ENCODE measurements at places on chromosomes 5 and 9.

DNA sequence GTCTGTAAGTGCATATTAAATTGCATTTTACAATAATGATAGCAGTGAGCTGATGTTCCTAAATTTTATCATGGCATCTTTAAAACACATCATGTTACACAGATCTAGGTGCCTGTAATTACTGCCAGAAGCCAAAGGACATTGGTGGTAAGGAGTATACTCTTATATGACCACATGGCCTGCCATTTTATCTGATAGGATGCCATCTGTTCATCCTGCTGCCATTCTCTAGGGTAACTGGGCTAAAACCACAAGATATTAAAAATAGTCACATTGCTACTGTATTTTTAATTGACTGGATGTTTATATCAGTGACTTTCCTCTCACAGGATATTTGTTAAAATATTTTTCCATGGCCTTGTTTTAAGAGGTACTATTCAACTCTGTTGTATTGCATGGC lies 53.1 kb downstream of the HCN1 start:
- no peak for DNase-seq

DNA sequence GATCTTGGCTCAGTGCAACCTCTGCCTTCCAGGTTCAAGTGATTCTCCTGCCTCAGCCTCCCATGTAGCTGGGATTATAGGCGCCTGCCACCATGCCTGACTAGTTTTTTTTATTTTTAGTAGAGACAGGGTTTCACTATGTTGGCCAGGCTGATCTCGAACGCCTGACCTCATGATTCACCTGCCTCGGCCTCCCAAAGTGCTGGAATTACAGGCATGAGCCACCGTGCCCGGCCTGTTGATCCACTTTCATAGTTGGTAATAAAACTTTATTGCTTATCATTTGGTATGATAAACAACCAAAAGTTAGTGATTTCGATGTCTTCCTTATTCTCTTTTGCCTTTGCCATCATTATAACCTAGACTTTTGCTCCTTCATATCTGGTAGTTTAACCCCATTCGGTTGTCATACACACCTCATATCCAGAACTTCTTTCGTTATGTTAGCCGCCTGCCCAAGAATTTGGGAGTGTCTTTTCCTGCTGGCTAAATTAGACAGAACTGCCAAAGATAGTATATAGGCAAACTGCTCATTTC lies 45.0 kb downstream of the UBE2R2 start:
- no peak for DNase-seq

DNA sequence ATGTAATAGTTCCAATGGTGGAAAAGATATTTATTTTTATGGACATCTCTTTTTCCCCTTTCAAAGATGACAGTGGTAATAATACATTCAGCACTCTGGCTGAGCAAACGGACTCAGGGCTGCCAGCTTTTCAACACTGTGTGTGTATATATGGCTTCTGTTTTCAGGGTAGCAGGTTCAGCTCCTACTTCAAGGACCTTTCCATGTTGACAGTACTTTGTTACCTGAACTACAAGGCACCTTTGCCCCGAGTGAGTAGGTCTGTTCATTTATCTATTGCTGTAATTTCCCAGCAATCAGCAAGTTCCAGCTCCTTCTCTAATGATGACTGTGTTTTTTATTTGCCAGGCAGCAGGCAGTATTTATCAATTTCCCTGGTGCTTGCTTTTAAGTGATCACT lies 387.4 kb upstream of the KIF2A start:
- DNase-seq = no peak

- DNase-seq = no peak
Measured at GRCh38 chr9:37683531-37684371, 33.0 kb downstream of the FRMPD1 start.

- DNase-seq = no peak
Measured at GRCh38 chr5:25066239-25066638, 421.5 kb upstream of the CDH10 start.

GRCh38 chr9:107309271-107309670 lies 26.2 kb downstream of the RAD23B start:
- DNase-seq = no peak

- no peak for DNase-seq
Measured at GRCh38 chr5:118565335-118565971, 422.9 kb downstream of the DTWD2 start.

- no peak for DNase-seq
Measured at GRCh38 chr9:34830068-34830467, 120.1 kb upstream of the CCL21 start.

- DNase-seq = no peak
Measured at GRCh38 chr5:123269436-123269835, 153.8 kb downstream of the CEP120 start.

DNA sequence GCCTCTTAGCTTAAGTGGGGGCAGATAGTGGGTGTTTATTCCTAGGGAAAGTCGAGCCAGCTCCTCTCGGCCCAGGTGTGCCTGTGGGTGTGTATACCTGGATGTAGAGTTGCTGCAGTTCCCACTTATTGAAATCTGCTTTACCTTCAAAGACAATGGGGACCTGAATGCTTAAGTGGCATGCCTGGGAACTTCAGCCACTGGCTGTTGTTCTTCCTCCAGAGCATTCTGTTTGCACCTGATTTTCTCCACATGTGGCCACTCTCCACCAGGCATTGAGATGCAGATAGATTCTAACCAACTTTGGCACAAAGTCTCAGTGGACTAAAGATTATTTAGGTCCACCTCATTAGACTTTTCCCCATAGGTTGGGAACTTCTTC lies 186.8 kb downstream of the ZNF462 start:
- no peak for DNase-seq

GRCh38 chr5:191949-192690 lies 825 bp downstream of the LRRC14B start:
- no peak for DNase-seq

GRCh38 chr9:18422296-18423036 lies 51.5 kb upstream of the ADAMTSL1 start:
- DNase-seq = no peak

DNA sequence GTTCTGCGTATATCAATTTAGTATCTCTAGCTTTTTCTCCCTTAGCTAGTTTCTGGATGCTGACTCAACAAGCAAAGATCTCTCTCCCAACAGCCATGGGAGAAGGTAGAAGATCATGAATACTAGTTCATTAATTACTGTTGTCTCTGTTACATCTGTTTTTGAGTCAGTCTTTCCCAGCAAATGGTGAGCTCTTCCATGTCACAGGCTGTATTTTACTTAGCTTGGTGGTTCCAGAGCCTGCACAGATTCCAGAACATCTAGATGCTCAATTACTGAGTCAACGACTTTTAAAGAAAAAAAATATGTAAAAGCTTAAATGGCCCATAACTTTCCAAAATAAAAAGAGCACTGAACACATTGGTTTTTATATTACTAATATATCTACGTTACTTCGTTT lies 307.2 kb downstream of the NSG2 start:
- no peak for DNase-seq

Measured in cortex of kidney (tissue), 1 donor.